ENCODE measurements at places on chromosomes 5 and 9. TPM values are rescaled to one million over a fixed set of nuclear protein-coding genes. Genes with fewer than 3 reads are reported as not detected.

Gene NEURL1B
- 0.26 TPM for total RNA-seq

Gene OR1L6
- total RNA-seq, result not detected

Gene CAMK2A
- not detected for total RNA-seq

Gene FANCC
- total RNA-seq, result 11.3 TPM

Gene CLTA
- total RNA-seq, result 172 TPM

Gene GFI1B
- not detected for total RNA-seq

Gene MLLT3
- total RNA-seq, result 38.4 TPM

Gene ZNG1C
- 43.6 TPM for total RNA-seq

Gene PALM2AKAP2
- not detected for total RNA-seq

Gene RHOBTB3
- 8.0 TPM for total RNA-seq

Gene SMIM33
- not detected for total RNA-seq

Gene PCDHGB3
- 0.23 TPM for total RNA-seq

Gene IFNE
- not detected for total RNA-seq

Gene SELENOP
- 0.95 TPM for total RNA-seq

Gene BTNL8
- total RNA-seq, result not detected

Gene NR5A1
- 0.18 TPM for total RNA-seq

Gene CDH9
- not detected for total RNA-seq

Gene WDR70
- 28.5 TPM for total RNA-seq

Gene IL4
- total RNA-seq, result not detected

Gene FKBP15
- total RNA-seq, result 26.6 TPM

Gene BRINP1
- total RNA-seq, result not detected

Gene C1QTNF3
- 1.1 TPM for total RNA-seq
